ENCODE measurements at places on chromosomes 5 and 9.

DNA sequence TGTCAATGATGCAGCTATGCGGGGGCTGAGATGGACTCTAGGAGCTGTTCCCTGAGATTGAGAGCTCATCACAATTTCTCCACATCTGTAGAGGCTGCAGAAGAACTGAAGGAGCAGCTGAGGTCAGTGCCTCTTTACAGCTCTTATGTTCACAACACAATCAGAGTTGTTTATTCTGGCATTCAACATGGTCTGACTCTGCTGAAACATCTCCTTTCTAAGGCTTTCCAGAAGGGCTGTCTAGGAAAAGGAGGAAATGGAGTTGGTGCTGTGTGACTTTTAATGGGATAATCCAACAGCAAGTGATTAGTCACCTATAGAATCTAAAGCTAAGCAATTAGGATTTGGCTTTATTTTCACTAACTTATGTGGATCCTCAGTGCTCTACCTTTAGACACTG, 6.0 kb downstream of the POU5F2 start:
- DNase-seq = no peak

DNA sequence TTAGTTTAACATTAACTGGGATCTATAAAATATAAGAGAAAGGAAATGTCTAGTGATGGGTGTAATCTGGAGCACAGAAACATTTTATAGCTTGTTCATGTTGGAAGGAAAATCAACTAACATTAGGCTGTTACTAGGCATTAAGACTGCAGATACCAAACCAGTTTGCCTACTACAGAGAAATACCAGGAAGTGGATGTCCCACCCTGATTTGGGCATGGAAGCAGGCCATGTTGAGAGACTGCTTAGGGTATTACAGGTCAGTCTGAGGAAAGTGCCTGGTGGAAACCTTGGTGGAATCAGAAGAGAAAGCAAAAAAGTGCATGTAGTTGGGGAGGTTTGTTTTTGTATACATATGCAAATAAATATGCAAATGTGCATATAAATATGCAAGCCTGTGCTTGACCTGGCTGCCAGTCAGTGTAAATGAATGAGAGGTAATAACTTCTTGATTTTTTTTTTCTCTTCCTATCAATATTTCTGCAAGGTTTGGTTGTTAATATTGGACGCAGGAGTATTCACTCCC, 9.6 kb upstream of the CCDC112 start:
- no peak for DNase-seq

- DNase-seq = no peak
Measured at GRCh38 chr5:150217038-150217437, 27.2 kb downstream of the SLC6A7 start.

GRCh38 chr5:56981548-56982315, 29.8 kb upstream of the MIER3 start:
- no peak for DNase-seq

All from stimulated activated CD4-positive, alpha-beta T cell treated with anti-CD3 and anti-CD28 coated beads, Interleukin-1b, Interleukin-23, amount 100 ng/mL, for 1 hour (primary cell).